ENCODE measurements at places on chromosomes 1 and 21. TPM values are rescaled to one million over a fixed set of nuclear protein-coding genes. Genes with fewer than 3 reads are reported as not detected.

Gene TNNI3K
- 3.1 TPM for total RNA-seq

Gene IFI16
- total RNA-seq: 56.7 TPM

Gene C1orf116
- total RNA-seq: 6.4 TPM

Gene TEKT2
- 0.39 TPM for total RNA-seq

Gene SELENOF
- total RNA-seq: 144 TPM

Gene LGR6
- total RNA-seq: 11.9 TPM

Gene PTPRF
- 79.3 TPM for total RNA-seq

Gene FLG2
- 139 TPM for total RNA-seq

Gene UBASH3A
- total RNA-seq: 0.20 TPM

DNA sequence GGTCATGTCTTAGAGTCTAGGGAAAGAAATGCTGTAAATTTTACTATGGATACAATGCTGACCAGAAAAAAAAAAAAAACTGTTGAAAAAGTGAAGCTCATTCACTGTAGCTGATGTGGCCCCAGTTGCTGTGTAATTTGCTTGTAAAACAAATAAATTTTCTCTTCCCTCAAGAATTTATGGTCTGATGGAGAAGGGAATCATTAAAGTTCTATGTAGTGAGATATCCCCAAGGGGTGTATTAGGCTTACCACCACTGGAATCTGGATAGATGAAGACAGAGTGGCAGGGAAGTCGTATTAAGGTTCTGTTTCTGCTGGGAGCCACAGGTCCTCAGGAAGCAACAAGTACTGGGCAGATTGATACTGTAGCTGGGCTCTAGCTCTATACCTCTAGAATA, 860.0 kb downstream of the LTN1 start:
- DNase-seq: no peak

- no peak for DNase-seq
Measured at GRCh38 chr21:43909741-43910400, 44.8 kb downstream of the AGPAT3 start.

DNA sequence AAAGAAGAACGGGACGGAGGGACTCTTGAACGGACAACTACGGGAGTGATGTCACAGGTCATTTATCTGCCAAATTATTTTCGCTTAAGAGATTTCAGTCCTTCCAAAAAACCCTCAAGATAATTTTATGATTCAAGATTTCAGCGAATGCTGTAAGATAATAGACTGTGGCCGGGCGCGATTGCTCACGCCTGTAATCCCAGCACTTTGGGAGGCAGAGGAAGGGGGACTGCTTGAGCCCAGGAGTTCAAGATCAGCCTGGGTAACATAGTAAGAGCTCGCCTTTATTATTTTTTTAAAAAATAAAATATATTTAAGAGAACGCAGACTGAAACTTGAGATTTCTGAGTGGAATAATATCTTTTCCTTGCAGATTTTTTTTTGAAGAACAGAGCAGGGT, 609 bp downstream of the RWDD2B start:
- DNase-seq: no peak

GRCh38 chr1:59154401-59154800, 142.5 kb upstream of the FGGY start:
- DNase-seq: no peak

DNA sequence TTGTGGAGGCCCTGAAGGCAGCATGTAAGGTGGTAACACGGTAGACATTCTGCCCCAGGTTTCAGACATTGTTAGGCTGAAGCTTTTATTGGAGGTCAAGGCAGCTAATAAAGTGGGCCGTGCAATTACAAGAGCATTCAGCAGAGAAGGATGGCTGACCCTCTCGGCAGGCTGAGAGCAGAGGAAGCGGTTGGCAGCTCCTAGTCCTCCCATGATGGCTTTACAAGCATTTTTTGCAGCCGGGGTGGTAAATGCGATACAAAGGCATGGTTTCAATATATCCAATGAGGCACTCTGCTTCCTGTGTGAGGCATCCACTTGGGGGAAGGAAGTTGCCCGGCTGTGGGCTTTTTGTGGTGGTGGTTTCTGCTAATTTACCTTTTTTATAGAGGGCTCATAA, 14.6 kb downstream of the KIF26B start:
- no peak for DNase-seq

DNA sequence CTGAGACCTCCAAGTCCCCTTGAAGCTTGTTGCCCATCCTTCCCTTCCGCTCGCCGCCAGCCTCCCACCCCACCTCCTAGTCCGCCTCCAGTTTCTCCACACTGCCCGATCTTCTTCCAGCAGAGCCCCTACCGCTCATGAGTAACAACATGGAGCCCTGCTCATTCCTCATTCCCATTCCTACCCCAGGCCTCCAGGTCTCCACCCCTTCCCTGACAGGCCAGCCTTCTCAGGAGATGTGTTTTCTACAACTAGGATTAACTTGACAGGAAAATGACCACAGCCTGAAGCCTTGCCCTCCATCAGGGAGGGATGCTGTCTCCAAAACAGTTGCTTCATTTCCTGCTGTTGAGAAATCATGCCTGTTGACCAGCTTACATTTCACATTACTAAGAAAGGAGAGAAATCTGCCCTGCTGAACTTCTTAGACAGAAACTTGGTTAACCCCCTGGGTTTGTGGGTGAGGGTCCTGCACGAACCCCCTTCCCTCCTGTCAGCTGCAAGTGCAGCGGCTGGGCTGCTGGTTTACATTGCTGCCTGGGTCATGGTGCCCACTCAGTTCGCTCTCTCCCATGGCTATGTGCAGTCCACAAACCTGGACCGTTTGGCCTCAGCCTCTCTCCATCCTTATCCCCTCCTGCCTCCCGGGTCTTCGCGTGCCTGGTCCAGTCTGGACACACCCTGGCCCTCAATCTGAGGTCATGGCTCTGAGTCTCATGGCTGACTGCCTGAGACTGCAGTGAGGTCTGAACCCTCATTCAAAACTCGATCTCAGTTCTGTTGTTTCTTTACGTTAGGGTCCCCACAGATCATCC, 16.1 kb upstream of the CHI3L1 start:
- DNase-seq: no peak

- no peak for DNase-seq
Measured at GRCh38 chr1:58568271-58568860, 8.7 kb downstream of the TACSTD2 start.

- no peak for DNase-seq
Measured at GRCh38 chr1:25611843-25612242, 4.7 kb upstream of the MAN1C1 start.
